Calu3 (cell line): ENCODE measurements at places on chromosomes 6 and 20. TPM values are rescaled to one million over a fixed set of nuclear protein-coding genes. Genes with fewer than 3 reads are reported as not detected.

SYCP2 gene
- total RNA-seq, result 56.0 and 58.1 TPM in 2 replicates

PRRT1 gene
- 1.7 and 2.9 TPM in 2 replicates for total RNA-seq

ADRM1 gene
- total RNA-seq, result 222 and 227 TPM in 2 replicates

C4A gene
- 13.1 and 20.8 TPM in 2 replicates for total RNA-seq

COL10A1 gene
- total RNA-seq, result not detected in 2 replicates

GMEB2 gene
- total RNA-seq, result 18.6 and 18.8 TPM in 2 replicates

MYB gene
- 1.5 and 3.1 TPM in 2 replicates for total RNA-seq

GRCh38 chr20:1569415-1569881 lies 11.9 kb upstream of the SIRPD start:
- H3K4me1 ChIP-seq, result peaks cover 31% of the 10 kb centered on the region
- H3K27ac ChIP-seq, result peak overlapping the region; percentile 89
- DNase-seq, result peak; percentile 48
- no peak overlapping the region for H3K4me3 ChIP-seq
- H3K36me3 ChIP-seq, result no peaks in the 10 kb centered on the region

- peak overlapping the region; percentile 95 for H3K27ac ChIP-seq
- H3K36me3 ChIP-seq, result peaks cover 100% of the 10 kb centered on the region
- peaks cover 70% of the 10 kb centered on the region for H3K4me1 ChIP-seq
These were observed 3.4 kb upstream of the ZNFX1 start for GRCh38 chr20:49281059-49281912.

GRCh38 chr20:51884561-51884960 lies 82.2 kb upstream of the SALL4 start:
- no peak for DNase-seq
- no peak overlapping the region for H3K4me3 ChIP-seq
- H3K27ac ChIP-seq, result no peak overlapping the region
- H3K27me3 ChIP-seq, result no peaks in the 10 kb centered on the region
- H3K36me3 ChIP-seq, result no peaks in the 10 kb centered on the region

DNA sequence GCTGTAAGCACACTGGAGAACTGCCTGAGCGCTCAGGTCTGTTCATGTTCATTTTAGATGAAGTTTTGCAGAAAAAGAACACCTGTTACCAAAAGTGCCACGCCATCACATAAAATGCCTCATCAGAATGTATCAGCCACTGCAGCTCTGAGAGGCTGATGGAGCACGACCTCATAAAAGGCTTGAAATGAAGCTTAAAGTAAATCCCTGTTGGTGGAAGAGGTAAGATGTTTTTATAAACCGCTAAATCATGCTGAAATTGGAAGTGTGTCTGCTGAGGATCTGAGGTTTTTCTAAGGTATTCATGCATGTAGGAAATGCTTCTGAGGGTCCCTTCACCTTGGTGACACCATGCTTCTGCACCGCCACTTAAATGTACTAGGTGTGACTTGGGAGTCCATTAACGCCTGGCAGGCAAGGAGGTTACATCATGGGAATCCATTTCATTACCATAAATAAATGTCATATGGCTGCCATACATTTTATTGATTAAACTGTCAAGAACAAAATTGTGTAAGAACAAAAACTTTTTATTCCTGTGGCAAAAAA lies 363.1 kb upstream of the AGPAT4 start:
- H3K4me3 ChIP-seq, result no peak overlapping the region
- H3K27me3 ChIP-seq, result no peaks in the 10 kb centered on the region

DNA sequence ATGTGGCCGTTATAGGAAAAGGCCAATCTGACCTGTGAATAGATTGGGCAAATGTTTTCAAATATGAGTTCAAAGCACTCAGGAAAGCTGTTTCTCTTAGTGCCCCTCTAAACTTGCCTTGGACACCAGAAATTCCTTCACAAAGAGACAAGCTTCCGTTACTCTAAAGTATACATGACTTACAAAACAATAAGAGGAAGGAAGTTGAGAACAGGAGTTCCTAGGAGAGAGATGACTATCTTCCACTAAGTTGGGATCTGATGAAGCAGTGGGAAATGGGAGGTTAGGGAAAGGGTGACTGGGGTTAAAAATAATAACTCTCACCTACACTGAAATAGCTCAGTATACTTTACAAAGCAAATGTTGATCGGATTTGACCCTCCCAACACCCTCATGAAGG lies 50.0 kb downstream of the ISM1 start:
- no peaks in the 10 kb centered on the region for H3K36me3 ChIP-seq
- H3K27me3 ChIP-seq, result peaks cover 58% of the 10 kb centered on the region
- H3K4me1 ChIP-seq, result no peaks in the 10 kb centered on the region
- no peak for DNase-seq
- H3K27ac ChIP-seq, result no peak overlapping the region

GRCh38 chr6:4907602-4908001 lies 96.2 kb downstream of the RPP40 start:
- H3K4me3 ChIP-seq, result no peak overlapping the region
- no peaks in the 10 kb centered on the region for H3K27me3 ChIP-seq
- peaks cover 31% of the 10 kb centered on the region for H3K4me1 ChIP-seq

GRCh38 chr6:149046822-149047246 lies 270.7 kb upstream of the TAB2 start:
- peaks cover 29% of the 10 kb centered on the region for H3K4me1 ChIP-seq
- H3K27ac ChIP-seq, result no peak overlapping the region
- H3K36me3 ChIP-seq, result no peaks in the 10 kb centered on the region
- DNase-seq, result no peak

DNA sequence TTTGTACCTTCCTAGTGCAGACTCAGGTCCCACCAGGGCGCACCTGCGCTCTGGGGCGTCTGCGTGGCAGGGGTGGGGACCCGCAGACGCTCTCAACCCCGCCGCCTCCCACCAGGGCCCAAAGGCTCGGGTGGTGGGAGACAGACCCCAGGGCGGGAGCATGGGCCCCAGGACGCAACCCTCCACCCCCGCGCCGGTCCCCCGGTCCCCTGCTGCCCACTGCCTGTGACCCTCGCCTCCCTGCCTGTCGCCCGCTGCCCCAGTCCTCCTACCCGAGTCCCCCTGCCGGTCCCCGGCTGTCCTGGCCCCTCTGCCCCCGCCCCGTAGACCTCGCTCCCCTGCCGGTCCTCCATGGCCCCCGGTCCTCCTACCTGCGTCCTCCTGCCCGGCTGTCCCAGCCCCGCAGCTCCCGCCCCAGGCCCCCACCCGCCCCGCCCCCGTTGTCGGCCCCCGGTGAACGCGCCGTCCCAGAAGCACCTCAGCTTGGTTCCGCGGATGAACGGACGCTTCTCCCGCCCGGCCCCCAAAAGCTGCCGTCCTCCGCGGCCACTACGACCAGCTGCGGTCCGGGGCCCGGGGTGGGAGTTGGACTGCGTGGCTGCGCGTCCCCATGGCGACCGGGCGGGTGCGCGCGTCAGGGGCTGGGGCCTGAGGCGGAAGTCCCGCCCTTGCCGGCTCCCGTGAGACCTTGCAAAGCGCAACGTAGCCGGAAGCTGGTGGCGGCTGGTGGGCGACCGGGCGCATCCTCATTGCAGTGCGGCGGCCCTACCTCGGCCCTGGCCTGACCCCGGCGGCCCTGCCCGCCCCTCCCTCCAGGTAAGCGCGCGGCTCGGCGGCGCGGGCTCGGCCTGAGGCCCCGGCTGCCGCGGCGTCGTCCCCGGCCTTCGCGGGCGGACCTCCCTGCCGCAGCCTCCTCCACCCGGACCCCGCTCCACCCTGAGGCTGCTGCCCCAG lies at the start of gene ARFGAP1:
Gene ARFGAP1, plus strand, starts transcription at position 709 of the 954 bp plus-strand sequence. CDS start 2,768 bp downstream, outside the sequence.
- peak within 1 kb of the TSS; percentile 76 for H3K27ac ChIP-seq
- H3K4me3 ChIP-seq, result peak within 1 kb of the TSS; percentile 81
- peaks cover 16% of the 10 kb centered on the region for H3K27me3 ChIP-seq
- H3K4me1 ChIP-seq, result peaks cover 30% of the 10 kb centered on the region
- H3K36me3 ChIP-seq, result peaks cover 53% of the 10 kb centered on the region
- DNase-seq, result peak; percentile 97

GRCh38 chr6:97053643-97054411 lies 129.3 kb downstream of the KLHL32 start:
- no peak overlapping the region for H3K27ac ChIP-seq
- H3K4me3 ChIP-seq, result no peak overlapping the region
- no peaks in the 10 kb centered on the region for H3K36me3 ChIP-seq
- H3K27me3 ChIP-seq, result peaks cover 22% of the 10 kb centered on the region

DNA sequence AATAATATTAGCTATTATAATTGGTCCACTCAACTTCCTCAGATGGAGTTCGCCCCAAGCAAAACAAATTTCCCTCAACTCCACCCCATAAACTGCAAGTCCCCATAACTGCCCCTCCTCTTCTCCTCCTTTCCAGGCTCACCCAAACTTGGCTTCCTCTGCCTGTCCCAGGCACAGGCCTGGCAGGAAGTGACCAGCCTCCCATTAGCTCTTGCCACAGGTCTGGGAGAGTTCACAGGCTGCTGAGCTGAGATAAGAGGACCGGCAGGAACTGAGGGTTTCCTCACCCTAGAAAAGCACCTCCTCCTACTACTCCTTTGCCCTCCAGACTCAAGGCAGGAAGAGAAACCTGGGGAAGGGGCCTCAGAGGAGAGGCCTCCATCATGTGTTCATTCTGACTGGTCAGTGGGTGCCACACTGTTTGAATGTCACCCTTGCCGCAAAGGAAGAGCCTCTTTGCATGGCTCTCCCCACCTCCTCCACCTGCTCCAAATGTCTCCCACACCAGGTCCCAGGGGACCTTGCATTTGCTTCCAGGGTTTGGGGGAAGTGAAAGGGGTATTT lies 24.5 kb upstream of the SMIM29 start:
- no peaks in the 10 kb centered on the region for H3K27me3 ChIP-seq
- H3K4me1 ChIP-seq, result peaks cover 24% of the 10 kb centered on the region
- peak; percentile 15 for DNase-seq
- H3K4me3 ChIP-seq, result no peak overlapping the region

GRCh38 chr20:14991023-14991422 lies 653.6 kb upstream of the FLRT3 start:
- no peaks in the 10 kb centered on the region for H3K27me3 ChIP-seq
- no peaks in the 10 kb centered on the region for H3K36me3 ChIP-seq
- no peak overlapping the region for H3K4me3 ChIP-seq
- no peaks in the 10 kb centered on the region for H3K4me1 ChIP-seq
- H3K27ac ChIP-seq, result no peak overlapping the region

DNA sequence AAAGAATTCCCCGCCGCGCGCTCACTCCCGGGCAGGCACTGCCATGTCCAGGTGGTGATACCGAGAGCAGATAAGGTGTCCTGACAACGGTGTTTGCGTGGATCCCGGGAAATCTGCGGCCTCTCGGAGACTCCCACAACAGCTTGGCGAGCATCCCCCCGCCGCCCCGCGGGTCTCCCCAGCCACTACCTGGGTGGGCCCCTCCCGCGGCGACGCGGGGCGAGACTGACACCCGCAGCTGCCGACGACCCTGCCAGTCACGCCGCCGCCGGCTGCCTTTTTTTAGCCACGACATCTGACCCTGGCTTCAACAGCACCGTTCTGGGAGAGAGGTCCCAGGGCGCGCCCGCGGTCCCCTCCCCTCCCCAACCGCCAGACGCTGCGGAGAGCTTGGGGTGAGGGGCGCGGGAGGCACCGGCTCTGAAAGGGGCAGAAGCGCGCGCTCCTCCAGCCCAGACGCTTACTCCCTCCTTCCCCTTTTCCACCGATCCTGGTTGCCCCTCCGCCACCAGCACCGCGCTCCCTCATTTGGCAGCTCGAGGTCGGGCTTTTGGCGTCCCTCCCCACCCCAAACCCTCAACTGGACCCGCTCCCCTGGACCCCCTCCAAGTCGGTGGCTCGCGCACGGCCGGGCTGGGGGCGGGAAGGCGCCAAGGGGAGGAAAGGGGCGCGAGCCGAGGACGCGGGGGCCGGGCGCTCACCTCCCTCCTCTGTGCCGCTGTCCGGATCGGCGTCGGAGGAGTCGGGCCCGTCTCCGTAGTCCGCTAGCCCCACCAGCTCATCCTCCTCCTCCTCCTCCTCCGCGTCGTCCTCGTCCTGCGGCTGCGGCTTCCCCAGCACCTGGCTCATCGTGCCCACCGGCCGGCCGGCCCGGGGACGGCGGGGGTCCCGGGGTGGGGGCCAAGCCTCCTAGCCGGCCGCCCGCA lies 665 bp downstream of the RRAGD start:
- peak; percentile 19 for DNase-seq
- no peaks in the 10 kb centered on the region for H3K4me1 ChIP-seq
- no peak overlapping the region for H3K27ac ChIP-seq
- H3K27me3 ChIP-seq, result peaks cover 57% of the 10 kb centered on the region
- peak overlapping the region; percentile 78 for H3K4me3 ChIP-seq

- H3K4me1 ChIP-seq, result peaks cover 9% of the 10 kb centered on the region
- no peaks in the 10 kb centered on the region for H3K36me3 ChIP-seq
These were observed 42.3 kb upstream of the TMEM181 start for GRCh38 chr6:158517581-158517980.

DNA sequence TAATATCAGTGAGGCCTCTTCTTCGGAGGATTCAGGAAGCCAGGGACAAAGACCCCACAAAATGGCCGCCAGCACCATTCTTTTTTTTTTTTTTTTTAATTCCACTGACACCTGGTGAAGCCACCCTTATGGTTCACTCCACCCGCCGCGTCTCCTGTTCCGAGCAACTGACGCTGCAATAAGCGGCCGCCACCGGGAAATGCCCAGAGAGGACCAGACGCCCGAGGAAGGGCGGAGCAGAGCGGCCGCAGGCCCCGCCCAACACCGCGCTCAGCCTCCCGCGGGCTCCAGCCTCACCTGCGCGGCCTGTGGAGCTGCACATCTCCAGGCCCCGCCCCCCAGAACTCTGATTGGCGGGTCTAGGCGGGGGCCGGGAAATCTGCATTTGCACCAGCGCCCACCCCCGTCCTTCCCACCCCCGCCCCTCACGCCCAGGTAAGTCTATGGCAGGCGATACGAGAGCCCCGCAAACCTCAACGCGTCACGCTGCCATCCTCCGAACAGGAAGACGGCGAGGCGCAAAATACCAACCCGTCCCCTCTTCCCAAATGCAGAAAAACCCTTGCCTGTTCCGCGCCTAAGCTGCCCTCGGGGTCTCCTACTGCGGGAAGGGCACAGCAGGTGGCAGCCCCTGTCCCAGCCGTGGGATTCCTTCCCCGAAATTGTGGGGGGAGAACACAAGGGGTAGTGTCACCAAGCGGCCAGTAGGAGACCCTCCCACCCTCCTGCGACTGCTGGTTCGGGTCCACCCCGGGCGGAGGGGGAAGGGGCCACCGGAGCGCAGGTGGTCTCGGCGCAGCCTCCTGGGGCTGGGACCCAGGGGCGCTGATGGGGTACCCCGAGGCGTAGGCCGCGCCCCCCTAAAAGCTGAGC lies 960 bp downstream of the ATP9A start:
- peak; percentile 100 for DNase-seq
- peak overlapping the region; percentile 73 for H3K4me3 ChIP-seq
- peak overlapping the region; percentile 81 for H3K27ac ChIP-seq
- no peaks in the 10 kb centered on the region for H3K27me3 ChIP-seq
- H3K36me3 ChIP-seq, result peaks cover 36% of the 10 kb centered on the region

DNA sequence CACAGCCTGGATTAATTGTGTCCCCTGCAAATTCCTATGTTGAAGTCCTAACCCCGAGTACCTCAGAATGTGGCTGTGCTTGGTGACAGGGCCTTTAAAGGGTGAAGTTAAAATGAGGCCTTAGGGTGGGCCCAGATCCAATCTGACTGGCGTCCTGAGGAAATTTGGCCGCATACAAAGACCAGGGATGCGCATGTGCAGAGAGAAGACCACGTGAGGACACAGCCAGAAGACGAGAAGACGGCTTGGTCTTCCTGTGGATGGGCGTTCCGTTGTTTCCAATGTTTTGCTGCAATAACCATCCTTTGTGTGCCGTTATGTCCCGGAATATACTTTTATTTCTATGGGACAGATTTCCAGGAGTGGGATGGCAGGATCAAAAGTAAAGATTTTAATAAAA lies 40.9 kb upstream of the SLC22A2 start:
- H3K4me3 ChIP-seq, result peak overlapping the region; percentile 58
- peaks cover 9% of the 10 kb centered on the region for H3K36me3 ChIP-seq
- no peak for DNase-seq
- H3K27ac ChIP-seq, result no peak overlapping the region
